Karpas-422 (cell line): ENCODE measurements at places on chromosomes 1 and 21. TPM values are rescaled to one million over a fixed set of nuclear protein-coding genes. Genes with fewer than 3 reads are reported as not detected.
A peak's percentile ranks its signal among the peaks of the same experiment; 100 is the strongest.

DNA sequence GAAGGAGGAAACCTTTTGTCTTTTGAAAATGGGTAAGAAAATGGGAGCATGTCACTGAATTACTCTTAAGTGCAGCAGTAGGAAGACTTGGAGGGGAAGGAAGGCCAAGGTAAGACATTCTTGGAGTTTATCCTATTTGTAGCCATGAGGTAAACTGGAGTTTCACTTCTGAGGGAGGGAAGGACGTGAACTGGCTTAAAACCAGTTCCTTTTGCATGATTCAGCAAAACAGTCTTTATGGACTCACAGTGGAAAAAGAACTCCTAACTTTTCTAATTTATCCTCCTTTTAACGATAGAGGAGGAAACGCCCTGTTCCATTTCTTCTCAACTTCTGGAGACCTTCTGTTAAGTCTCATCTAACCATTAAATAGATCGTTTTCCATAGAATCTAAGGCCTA, 2.5 kb downstream of the PRDX6 start:
- H3K4me3 ChIP-seq = peak overlapping the region; percentile 96; the same call in 1 of the 2 replicates
- peaks cover 34% of the 10 kb centered on the region for H3K4me1 ChIP-seq
- peaks cover 49% of the 10 kb centered on the region for H3K36me3 ChIP-seq
- no peak for DNase-seq

NMNAT2 gene
- not detected in 2 replicates for total RNA-seq

DNA sequence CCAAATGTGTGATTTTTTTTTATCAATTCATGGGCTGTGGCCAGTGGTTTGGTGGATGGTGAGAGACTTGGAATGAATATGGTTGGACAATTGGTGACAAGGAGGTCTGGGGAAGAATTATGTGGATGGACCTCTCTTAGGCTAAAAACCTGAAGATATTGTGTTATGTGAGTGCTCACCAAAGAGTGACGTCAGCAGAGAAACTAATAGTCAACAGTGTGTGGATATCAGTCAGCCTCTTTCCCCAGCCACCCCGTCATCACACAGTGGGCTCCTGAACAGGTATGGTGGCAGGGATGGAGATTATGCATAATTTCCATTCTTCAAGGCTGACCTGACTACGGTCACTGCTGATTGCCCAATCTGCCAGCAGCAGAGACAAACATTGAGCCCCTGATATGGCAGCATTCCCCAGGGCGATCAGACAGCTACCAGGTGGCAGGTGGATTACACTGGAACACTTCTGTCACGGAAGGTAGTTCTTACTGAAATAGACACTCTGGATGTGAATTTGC, 9.2 kb upstream of the OR2G2 start:
- H3K36me3 ChIP-seq = no peaks in the 10 kb centered on the region
- H3K4me1 ChIP-seq = no peaks in the 10 kb centered on the region
- no peak for DNase-seq
- H3K27me3 ChIP-seq = no peaks in the 10 kb centered on the region
- no peak overlapping the region for H3K4me3 ChIP-seq

GRCh38 chr1:57265104-57265503, 158.8 kb downstream of the DAB1 start:
- no peak for DNase-seq
- H3K4me1 ChIP-seq = no peaks in the 10 kb centered on the region
- H3K27ac ChIP-seq = no peak overlapping the region
- no peaks in the 10 kb centered on the region for H3K27me3 ChIP-seq

GRCh38 chr1:162456323-162456722, 41.3 kb upstream of the UHMK1 start:
- no peaks in the 10 kb centered on the region for H3K27me3 ChIP-seq
- H3K4me3 ChIP-seq = no peak overlapping the region
- H3K27ac ChIP-seq = no peak overlapping the region
- H3K36me3 ChIP-seq = no peaks in the 10 kb centered on the region
- DNase-seq = no peak

LRRC39 gene
- total RNA-seq = 3.5 and 5.2 TPM in 2 replicates

TBX19 gene
- total RNA-seq = 1.1 and 4.1 TPM in 2 replicates

- no peaks in the 10 kb centered on the region for H3K4me1 ChIP-seq
- H3K4me3 ChIP-seq = no peak overlapping the region
- H3K36me3 ChIP-seq = no peaks in the 10 kb centered on the region
- H3K27ac ChIP-seq = no peak overlapping the region
- DNase-seq = no peak
Measured at GRCh38 chr1:33740040-33740744, 123.7 kb upstream of the HMGB4 start.

GRCh38 chr1:169466259-169467230, 19.2 kb downstream of the SLC19A2 start:
- no peak overlapping the region for H3K27ac ChIP-seq
- no peaks in the 10 kb centered on the region for H3K36me3 ChIP-seq
- DNase-seq = no peak
- no peaks in the 10 kb centered on the region for H3K4me1 ChIP-seq
- H3K4me3 ChIP-seq = no peak overlapping the region

- no peaks in the 10 kb centered on the region for H3K4me1 ChIP-seq
- H3K4me3 ChIP-seq = no peak overlapping the region
- no peak overlapping the region for H3K27ac ChIP-seq
- H3K27me3 ChIP-seq = no peaks in the 10 kb centered on the region
Measured at GRCh38 chr21:14064296-14064645, 146.5 kb downstream of the LIPI start.

- H3K36me3 ChIP-seq = peaks cover 6% of the 10 kb centered on the region; the same call in 1 of the 2 replicates
- H3K27me3 ChIP-seq = no peaks in the 10 kb centered on the region
- DNase-seq = no peak
Measured at GRCh38 chr1:32919811-32920733, 18.9 kb upstream of the TMEM54 start.

- peak; percentile 59 for DNase-seq
- H3K4me3 ChIP-seq = no peak overlapping the region
- H3K36me3 ChIP-seq = no peaks in the 10 kb centered on the region
- H3K27me3 ChIP-seq = no peaks in the 10 kb centered on the region
- H3K4me1 ChIP-seq = no peaks in the 10 kb centered on the region
- no peak overlapping the region for H3K27ac ChIP-seq
Measured at GRCh38 chr1:36542962-36543515, 60.3 kb upstream of the CSF3R start.

DNA sequence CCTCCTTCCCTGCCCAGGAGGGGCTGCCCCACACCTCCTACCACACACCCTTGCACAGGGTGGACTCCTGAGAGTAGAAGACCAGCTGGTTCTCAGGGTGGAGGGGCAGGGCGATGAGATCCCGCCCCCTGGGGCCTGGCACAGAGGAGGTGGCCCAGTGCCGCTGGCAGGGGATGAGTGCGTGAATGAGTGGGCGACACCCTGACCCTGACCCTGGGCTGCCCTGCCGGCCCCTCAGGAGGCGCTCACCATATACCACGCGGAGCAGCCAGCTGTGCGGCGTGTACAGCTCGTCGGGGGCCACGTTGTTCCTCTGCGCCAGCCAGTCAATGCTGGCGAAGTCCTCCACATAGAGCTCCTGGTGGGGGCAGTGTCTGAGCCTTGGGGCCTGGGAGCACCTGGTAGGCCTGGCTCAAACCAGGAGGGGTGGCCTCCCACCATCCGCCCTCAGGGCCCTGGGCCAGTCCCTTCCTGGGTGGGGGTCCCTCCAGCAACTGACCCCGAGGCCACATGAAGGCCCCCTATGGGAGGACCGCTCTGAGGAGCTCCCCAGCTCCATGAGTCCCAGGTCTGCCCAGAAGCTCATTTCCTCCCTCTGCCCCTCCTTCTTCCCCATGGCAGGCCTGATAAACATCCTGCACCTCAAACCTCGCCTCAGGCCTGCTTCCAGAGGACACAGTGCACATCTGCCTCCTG, 13.0 kb downstream of the LSS start:
- no peaks in the 10 kb centered on the region for H3K27me3 ChIP-seq
- no peak overlapping the region for H3K4me3 ChIP-seq
- no peak for DNase-seq
- H3K4me1 ChIP-seq = no peaks in the 10 kb centered on the region
- no peaks in the 10 kb centered on the region; the same call in 1 of the 2 replicates for H3K36me3 ChIP-seq

GRCh38 chr1:216523449-216524190, 100.4 kb upstream of the USH2A start:
- H3K4me1 ChIP-seq = peaks cover 2% of the 10 kb centered on the region
- DNase-seq = no peak
- H3K4me3 ChIP-seq = no peak overlapping the region
- no peaks in the 10 kb centered on the region for H3K27me3 ChIP-seq
- no peaks in the 10 kb centered on the region for H3K36me3 ChIP-seq

- no peak overlapping the region for H3K27ac ChIP-seq
- no peaks in the 10 kb centered on the region for H3K4me1 ChIP-seq
- DNase-seq = no peak
- H3K36me3 ChIP-seq = no peaks in the 10 kb centered on the region
- H3K27me3 ChIP-seq = no peaks in the 10 kb centered on the region
Measured at GRCh38 chr1:216212826-216213225, 210.4 kb downstream of the USH2A start.

TRIM45 gene
- total RNA-seq = not detected in 2 replicates

- H3K4me3 ChIP-seq = no peak overlapping the region
- H3K4me1 ChIP-seq = no peaks in the 10 kb centered on the region
- no peak for DNase-seq
- H3K27me3 ChIP-seq = no peaks in the 10 kb centered on the region
- no peak overlapping the region for H3K27ac ChIP-seq
- H3K36me3 ChIP-seq = no peaks in the 10 kb centered on the region
Measured at GRCh38 chr1:4658643-4659628, 4.5 kb downstream of the AJAP1 start.

DNA sequence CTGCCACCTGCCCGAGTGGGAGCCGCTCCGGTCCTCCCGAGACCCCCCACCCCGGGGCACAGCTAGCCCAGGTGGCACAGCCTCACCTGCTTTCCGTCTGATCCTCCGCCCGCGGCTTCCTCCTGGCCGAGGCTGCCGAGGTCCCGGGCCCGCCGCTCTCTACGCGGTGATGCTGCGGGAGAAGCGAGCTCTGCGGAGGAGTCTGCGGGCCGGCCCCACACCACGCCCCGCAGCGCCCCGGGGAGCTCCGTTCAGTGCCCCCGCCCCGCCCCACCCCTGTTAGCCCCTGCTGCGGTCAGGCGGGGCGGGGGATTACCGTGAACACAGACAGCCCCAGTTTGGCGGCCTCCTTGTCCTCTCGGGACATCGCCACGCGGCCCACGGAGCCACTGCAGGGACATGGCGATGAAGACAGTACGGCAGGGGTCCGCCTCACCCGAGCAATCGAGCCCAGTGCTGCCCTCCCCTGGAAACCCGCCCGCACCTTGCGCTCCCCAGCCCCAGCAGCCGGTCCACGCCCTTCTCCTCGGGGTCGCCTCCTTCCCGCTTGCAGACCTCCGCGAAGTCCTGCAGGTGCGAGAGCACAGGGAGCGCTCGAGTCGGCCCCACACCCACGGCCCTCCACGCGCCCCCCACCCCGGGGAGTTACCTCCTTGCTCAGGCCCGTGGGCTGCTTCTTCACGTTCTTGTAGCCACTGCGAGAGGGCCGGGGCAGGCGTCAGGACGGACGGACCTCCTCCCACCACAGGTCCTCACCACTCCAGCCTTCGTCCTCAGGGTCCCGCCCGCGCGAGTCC, 933 bp downstream of the C1orf35 start:
- peak; percentile 75 for DNase-seq
- peaks cover 28% of the 10 kb centered on the region for H3K4me1 ChIP-seq
- no peaks in the 10 kb centered on the region for H3K27me3 ChIP-seq
- H3K36me3 ChIP-seq = peaks cover 14% of the 10 kb centered on the region
- peak overlapping the region; percentile 74 for H3K4me3 ChIP-seq

RIIAD1 gene
- not detected in 2 replicates for total RNA-seq

- no peaks in the 10 kb centered on the region for H3K27me3 ChIP-seq
- DNase-seq = no peak
- no peak overlapping the region for H3K4me3 ChIP-seq
- H3K27ac ChIP-seq = no peak overlapping the region
- H3K36me3 ChIP-seq = no peaks in the 10 kb centered on the region
Measured at GRCh38 chr1:156755527-156755950, 4.1 kb upstream of the HDGF start.
